ENCODE measurements at places on chromosomes 6 and 20.

- DNase-seq, result no peak
Measured at GRCh38 chr6:38498085-38498484, 141.6 kb downstream of the BTBD9 start.

- no peak for DNase-seq
Measured at GRCh38 chr6:17096096-17096495, 5.8 kb upstream of the STMND1 start.

DNA sequence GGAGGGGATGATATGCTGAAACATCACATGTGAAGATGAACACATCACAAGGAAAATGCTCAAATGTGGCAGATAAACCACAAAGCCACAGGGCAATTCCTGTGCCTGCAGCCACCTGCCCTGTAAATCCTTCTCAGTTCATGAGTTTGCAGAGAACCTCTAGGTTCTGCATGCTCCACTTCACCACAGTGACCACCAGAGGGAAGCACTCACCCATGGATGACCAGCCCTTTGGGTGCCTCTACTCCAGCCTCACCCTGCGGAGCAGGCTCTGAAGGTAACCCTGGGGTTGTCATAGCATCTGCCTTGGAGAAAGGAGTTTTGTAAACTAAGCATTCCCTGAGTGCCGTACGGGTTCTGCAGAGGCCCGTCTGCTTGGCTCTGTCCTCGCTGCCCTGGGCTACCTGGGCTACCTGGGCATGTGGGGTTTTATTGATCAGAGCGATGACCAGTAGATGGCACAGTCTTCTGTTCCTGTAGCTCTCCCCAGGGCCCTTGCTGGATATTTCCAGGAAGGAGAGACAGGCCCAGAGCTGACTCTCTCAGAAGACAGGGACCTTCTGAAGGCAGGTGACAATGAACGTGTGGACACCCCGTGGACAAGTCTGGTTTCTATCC is 31.7 kb upstream of the CST1 start:
- DNase-seq, result no peak

- no peak for DNase-seq
Measured at GRCh38 chr20:51249215-51249614, 226.3 kb upstream of the KCNG1 start.

GRCh38 chr20:9617940-9618339 is 103.5 kb downstream of the LAMP5 start:
- DNase-seq, result no peak

DNA sequence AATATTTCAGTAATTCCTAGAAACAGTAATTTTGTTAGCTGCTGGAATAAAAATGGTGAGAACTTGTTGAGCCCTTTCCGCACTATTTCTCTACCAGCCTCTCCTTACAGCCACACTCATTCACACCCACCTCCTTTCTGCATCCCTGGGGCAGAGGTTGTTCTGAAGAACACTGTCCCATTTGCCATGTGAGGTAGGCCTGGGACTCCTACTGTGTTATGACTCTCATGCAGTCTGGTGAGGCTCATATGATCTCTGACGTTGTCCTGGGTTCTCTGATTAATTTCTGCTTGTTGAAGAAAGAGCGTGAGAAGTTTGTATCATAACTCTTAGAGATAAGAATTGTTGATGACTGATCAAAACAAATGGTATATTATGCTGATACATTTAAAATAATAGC is 4.1 kb upstream of the KCNQ5 start:
- no peak for DNase-seq

DNA sequence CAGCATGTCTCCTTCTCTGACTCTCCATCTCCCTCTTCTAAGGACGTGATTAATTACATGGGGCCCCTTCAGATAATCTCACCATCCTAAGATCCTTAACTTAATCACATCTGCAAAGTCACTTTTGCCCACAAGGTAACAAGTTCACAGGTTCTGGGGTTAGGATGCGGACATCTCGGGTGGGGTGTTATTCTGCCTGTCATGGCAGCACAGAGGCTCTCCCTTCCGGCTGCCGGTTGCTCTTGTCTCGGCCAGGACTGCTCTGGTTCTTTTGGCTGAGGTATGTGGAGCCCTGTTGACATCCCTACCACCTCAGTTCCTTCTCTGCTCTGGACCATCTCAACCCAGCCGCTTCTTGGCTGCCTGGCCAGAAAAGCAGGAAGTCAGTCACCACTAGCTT is 4.2 kb upstream of the CST11 start:
- no peak for DNase-seq

DNA sequence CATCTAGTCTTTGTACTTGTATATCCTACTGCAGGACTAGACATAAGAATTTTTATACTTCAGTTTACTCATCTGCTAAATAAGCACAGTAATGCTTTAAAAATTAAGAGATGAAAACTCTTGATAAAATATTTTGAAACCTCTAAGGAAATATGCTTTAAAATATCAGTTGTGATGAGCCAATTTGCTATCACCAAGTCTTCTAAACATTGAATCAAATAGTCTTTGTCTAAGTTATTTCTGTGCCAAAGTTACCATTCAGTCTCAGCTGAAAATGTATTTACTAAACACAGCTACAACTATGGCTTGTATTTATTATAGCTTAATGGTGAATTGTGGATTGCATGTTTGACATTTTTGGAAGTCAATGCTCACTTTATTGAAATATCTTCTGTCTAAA is 46.2 kb upstream of the RFPL4B start:
- DNase-seq, result no peak

DNA sequence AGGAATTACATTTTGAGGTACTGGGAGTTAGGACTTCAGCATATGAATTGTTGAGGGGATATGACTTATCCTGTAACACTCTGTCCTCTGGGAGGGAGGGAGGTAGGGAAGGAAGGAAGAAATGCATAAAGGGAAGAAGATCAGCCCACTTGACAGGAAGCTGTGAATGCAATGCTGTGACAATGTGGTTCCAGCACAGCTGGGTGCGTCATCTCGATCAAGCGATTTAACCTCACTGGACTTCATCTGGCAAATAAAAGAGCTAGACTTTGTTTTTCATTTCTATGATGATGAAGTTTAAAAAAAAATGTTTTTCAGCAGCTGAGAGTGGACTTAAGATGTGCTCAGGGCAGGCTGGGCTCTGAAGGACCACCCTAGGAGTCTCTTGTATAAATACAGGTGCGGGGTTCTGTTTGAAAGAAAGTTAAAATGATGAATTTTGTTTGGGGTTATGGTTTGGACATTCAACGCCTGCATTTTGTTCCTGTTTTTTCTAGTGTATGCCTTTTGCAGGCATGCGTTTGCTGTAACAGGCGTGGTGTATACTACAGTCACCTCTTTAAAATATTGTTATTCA is 178.1 kb downstream of the RIMS1 start:
- no peak for DNase-seq

- no peak for DNase-seq
Measured at GRCh38 chr6:85669735-85670194, 27.1 kb upstream of the SYNCRIP start.

DNA sequence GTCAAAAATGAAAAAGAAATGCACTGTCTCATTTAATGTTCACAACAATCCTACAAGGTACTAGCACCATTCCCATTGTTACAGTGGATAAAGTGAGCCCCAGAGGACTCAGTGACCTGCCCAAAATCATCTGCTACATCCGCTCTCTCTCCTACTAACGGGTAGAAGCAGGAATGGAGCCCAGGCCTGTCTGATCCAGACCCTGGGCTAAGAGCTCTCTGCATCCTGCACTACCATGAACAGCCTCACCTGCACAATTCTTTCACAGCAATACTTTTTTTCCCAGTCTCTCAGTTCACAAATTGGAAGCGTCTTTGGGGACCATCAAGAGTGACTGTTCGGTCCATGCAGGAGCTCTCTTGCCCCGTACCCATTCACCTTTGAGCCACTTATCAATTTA is 31.2 kb downstream of the ATP9A start:
- DNase-seq, result no peak

Measured in renal cortex interstitium (tissue), 15 donors.